ENCODE measurements at places on chromosomes 6 and 20.

- no peak for DNase-seq
Measured at GRCh38 chr6:34276881-34277762, 28.3 kb upstream of the SMIM29 start.

DNA sequence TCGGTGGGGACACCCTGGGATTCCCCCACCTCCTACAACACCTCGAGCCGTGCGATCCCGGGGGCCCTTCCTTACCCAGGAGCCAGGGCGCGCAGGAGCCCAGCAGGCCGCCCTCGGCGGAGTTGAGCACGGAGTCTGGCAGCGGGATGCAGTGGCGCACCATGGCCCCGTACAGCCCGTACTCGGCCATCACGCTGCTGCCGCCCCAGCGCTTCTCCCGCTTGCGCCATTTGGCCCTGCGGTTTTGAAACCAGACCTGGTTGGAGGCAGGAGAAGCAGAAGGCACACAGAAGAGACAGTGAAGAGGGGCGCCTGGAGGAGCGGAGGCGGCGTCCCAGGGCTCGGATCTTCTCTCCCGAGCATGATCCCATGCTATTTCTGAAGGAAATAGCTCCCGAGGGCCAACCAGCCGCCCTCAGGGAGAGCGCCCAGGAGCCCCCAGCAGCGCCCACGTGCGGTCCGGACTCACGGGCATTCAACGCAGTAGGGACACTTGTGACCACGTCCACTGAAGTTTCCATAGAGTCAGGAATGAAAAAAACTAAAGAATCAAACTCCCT is 4.3 kb downstream of the VSX1 start:
- DNase-seq = no peak

GRCh38 chr6:123564361-123564760 is 72.4 kb downstream of the TRDN start:
- DNase-seq = no peak

DNA sequence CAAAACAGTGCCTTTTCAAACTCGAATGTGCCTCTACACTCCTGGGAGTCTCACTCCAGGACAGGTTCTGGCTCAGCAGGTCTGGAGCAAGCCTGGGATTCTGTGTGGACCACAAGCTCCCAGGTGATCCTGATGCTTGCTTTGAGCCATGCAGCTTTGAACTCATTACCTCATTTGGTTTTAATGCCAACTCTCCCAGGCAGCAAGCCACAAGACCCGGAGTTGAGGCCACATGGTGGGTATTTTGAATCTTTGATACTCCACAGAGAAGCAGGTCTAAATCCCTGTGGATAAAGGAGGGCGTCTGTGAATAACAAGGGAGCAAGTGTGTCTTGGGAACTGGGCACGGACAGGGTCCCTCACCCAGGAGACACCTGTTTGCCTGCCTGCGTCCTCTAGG is 205.4 kb upstream of the CST7 start:
- no peak for DNase-seq

DNA sequence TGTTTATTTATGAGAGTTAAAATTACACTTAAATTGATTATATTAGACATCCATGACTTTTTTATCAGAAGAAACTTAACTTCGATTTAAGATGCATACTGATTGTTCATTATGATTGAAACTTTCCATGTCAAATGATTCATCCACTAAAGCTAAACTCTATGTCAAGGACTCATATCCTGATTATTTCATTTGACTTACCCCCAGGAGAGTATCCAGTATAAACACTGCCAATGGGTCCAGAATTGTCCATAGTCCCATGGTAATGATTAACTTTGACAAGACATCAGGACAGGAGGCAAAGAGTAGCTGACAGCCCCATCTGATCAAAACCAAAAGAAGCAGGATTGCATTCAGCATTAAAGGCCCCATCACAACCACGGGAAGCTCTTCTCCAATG is 709.9 kb downstream of the TFAP2A start:
- no peak for DNase-seq

DNA sequence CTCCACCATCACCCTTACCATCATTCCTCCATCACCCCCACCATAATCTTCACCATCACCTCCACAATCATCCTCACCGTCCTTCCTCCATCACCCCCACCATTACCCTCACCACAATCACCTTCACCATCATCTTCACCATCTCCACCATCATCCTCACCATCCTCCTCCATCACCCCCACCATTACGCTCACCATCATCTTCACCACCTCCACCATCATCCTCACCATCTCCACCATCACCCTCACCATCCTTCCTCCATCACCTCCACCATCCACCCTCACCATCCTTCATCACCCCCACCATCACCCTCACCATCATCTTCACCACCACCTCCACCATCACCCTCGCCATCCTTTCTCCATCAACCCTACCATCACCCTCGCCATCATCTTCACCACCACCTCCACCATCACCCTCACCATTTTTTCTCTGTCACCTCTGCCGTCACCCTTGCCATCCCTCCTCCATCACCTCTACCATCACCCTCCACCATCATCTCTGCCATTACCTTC is 33.1 kb upstream of the MPC1 start:
- DNase-seq = no peak

DNA sequence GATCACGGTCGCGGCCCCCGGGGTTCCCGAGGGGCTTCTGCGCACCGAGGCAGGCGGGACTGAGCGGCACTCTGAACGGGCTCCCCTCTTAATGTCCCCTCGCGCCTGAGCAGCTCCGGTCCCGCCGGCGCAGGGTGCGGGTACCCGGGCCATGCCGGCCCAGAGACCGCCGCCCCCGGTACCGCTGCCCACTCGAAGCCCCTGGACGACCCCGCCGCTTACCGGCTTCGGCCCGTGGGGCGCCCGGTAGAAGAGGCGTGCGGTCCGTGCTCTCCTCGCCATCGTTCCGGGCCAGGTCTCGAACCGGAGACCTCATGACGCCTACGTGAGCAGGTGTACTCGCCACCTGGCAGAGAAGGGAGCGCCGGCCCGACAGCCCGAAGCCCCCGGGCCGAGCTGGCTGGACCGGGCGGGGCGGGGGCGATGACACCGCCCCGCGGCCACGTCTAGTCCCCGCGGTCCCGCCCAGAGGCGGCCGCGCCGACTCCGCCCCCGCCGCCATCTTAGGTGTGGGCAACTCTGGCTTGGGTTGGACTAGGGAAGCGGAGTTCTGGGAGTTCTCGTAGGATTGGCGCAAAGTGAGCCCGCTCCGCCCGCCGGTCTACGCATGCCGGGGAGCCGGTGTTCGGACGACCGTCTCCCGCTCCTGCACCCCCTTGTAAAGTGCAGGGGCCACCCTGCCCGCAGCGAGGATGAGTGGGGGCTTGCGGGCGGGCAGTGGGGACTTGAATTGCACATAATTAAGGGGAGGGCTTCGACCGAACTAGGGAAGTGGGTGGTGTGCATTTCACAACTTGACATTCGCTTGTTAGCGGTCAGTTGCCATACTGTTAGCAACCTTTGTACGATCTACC is at the start of gene SLC17A5:
Gene SLC17A5 (minus strand): TSS at position 422 of the 854 bp plus-strand sequence. CDS start 106 bp downstream, at position 316.
- peak; percentile 87 for DNase-seq

DNA sequence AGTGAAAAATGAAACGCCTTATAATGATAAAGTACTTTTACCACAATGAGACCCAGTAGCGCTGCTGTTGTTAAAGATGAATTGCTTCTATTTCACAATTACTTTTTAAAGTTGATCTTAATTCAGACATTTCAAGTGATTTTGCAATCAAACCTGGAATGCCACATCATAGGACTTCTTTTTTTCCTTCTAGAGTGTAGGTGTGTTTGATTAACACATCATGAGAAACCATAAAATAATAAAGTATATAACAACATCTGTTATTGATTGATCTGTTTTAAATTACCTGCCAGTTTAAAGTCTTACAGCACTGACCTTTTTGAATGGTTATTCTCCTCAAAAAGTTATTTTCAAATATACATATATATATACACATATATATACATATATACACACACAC is 38.6 kb downstream of the HEBP2 start:
- no peak for DNase-seq

GRCh38 chr20:57241363-57241991 is 25.0 kb downstream of the BMP7 start:
- DNase-seq = no peak

DNA sequence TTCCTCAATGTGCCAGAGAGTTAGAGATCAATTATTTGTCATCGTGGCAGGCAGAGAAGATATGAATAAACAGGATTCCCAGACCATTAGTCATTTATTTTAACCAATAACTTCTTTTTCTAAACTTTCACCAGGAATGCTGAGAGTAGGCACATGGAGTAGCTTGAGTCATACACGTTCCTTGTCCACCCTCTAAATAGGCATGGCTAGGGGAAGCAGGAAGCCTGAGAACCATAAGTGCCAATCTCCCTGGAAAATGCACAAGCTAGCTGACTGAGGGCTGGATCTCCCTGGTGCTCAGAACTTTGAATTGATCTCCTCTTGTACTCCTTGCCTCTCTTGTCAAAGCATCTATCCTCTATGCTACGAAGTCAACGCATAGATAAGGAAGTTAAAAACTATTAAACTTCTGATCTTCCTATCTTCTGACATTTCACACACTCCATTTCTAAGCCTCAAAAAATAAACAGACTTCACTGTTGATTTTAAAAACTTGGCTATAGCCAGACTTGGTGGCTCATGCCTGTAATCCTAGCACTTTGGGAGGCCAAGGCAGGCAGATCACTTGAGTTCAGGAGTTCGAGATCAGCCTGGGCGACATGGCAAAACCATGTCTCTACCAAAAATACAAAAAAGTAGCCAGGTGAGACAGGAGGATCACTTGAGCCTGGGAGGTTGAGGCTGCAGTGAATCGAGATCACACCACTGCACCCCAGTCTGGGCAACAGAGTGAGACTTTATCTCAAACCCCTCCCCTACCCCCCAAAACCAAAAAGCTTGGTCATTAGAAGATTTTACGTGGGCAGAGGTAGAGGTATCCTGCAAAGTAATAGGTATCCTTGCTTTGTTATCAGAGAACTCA is 11.8 kb downstream of the ADTRP start:
- DNase-seq = no peak

- DNase-seq = no peak
Measured at GRCh38 chr20:58981628-58982364, 740 bp downstream of the NELFCD start.

DNA sequence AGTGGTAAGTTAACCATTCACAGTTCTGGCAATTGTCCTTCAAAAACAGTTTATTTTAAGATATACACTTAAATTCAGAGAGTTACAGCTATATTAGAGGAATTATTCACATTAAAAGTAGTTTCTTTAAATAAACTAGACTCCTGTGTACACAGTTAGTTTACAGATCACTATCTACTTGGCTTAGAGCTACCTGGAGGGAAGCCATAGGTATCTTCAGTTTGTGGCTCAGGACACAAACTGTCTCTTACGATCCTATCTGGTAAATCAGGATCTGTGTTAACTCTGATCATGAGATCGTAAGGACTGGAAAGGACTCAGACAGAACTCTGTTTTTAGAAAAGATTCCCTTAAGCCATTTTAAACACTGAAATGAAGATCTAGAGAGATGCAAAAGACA is 160.9 kb downstream of the REV3L start:
- DNase-seq = no peak

DNA sequence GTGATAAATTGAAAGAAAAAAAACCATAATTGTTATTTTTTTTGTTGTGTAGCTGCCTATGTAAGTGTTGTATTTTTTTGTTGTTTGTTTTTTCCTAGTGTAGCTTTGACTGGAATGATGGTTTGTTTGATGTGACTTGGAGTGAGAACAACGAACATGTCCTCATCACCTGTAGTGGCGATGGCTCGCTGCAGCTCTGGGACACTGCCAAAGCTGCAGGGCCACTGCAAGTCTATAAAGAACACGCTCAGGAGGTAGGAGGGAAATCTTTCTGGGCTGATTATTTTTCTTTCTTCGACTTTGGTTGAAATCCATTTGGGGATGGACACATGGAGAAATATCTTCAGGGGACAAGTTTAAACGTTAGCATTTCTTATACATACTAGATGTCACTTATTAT is 3.8 kb downstream of the PEX7 start:
- no peak for DNase-seq

GRCh38 chr6:71460933-71461332 is 172.3 kb downstream of the OGFRL1 start:
- no peak for DNase-seq

DNA sequence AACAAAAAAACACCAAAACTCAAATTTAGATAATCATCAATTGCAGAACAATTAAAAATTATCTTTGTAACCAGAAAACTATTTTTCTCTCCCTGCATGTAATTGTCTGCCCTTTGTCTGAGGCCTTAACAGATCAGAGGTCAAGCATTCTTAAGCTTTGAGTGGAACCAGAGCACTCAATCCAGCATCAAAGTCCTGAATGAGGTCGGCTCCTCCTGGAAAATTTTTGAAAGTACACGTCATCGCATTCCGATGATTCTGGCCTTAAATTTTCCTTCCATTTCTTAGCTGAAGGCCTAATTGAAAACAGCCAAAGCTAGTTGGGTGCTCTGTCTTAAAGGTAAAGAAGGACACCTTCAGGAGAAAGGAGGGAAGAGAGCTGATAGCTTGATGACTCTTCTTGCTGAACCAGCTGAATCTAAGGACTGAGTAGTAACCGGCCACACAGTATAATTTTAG is 510.2 kb upstream of the SULF2 start:
- DNase-seq = no peak

DNA sequence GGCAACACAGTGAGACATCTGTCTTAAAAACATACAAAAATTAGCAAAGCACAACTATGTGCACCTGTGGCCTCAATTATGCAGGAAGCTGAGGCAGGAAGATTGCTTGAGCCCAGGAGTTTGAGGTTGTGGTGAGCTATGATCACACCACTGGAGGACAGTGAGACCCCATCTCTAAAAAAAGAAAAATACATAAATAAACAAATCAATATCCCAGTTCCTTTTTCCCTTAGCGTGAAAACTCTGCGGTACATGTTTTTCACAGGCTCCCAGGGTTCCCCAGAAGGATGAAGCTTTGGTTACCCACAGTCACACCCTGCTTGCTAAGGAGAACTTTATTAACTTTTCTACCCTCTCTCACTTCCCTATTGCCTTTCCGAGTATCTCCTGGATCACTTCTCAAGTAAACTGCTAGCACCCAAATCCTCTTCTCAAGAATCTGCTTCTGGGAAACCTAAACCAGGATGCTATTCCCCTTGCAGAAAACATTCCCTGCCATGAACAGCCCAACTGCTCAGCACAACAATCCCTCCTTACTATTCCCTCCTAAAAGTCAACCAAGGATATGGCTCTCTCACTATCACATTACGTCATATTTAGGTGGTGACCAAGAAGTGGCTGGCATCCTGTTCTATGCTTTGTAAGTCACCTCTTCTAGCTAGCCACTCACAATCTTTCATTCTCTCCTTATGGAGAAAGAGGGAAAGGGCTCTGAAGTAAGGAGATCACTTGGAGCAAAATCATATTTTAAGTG is 122.4 kb downstream of the IPCEF1 start:
- DNase-seq = no peak

GRCh38 chr6:149544646-149545257 is 1.1 kb downstream of the PPIL4 start:
- DNase-seq = no peak
